ENCODE measurements at places on chromosomes 11 and 22. TPM values are rescaled to one million over a fixed set of nuclear protein-coding genes. Genes with fewer than 3 reads are reported as not detected.

The LRRC55 gene
- not detected for total RNA-seq

The SEC14L2 gene
- total RNA-seq: 24.0 TPM

The TRPT1 gene
- total RNA-seq: 44.4 TPM

GRCh38 chr11:77188633-77189491, 60.8 kb downstream of the MYO7A start:
- no peak for DNase-seq

DNA sequence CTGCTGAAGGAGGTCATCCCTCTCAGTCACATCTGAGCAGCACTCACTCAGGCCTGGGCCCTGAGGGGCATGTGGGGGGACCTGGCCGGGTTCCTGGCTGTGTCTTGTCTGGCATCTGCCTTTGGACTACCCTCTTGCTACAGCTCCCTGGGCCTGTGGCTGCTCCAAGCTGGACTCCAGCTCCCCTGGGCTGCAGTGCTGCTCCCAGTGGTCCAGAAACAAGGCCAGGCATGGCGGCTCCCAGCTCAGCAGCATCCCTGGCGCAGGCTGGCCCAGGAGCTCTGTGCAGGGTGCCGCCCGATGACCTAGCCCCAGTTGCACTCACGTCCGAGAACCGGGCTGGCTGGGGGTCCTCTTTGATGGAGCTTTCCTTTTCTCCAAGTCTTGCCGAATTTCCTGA, 5.3 kb downstream of the CDPF1 start:
- DNase-seq: no peak

GRCh38 chr11:44657836-44658505, 68.8 kb upstream of the TSPAN18 start:
- DNase-seq: no peak

DNA sequence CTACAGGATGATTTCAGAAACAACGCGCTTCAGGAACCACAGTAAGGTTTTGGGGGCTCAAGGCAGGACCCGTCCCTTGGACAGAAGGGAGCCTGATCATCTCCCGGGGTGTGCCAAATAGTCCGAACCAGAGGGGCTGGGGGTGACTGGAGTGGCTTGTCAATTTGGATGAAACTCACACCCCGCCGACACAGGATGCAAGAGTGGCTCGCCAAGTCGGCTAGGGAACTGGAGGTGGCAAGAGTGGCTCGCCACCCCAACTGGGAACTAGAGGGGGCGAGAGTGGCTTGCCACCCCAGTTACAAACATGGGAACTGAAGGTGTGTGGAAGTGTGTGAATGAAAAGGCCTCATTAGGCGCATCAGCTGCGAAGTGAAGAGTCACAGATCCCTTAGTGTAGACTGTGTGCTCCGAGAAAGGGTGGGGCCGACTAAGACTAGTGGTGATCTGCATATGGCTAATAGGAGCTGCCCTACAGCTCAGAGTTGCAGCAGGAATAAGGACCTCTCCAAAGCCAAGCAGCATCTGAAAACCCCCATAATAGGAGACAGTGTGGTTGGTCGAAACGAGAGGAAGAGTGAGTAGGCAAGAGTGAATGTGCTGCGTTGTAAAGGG, 26.6 kb upstream of the CPT1A start:
- DNase-seq: no peak

The SYCE3 gene
- total RNA-seq: not detected

DNA sequence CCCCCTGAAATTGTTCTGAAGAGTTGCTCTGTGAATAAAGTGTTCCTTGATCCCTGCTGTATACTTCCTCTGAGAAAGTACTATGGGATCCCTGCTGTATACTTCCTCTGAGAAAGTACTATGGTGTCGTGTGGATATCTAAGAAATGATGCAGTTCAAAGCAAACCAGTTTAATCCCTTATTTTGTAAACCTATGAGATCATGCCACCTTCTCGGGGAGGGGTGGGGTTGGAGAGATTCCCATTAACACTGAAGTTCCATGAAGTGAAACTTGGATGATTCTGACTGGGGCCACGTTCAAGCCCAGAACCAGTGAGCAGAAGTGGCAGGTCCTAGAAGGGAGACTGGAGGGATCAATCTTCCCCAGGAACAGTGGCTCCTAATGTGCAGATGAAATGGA, 13.0 kb upstream of the TP53AIP1 start:
- no peak for DNase-seq

- DNase-seq: peak; percentile 55
Observed at GRCh38 chr11:36540998-36541397, 26.8 kb upstream of the RAG1 start.

The UBE4A gene
- total RNA-seq: 57.6 TPM

GRCh38 chr22:44137415-44137814, 43.3 kb upstream of the PARVG start:
- DNase-seq: no peak

DNA sequence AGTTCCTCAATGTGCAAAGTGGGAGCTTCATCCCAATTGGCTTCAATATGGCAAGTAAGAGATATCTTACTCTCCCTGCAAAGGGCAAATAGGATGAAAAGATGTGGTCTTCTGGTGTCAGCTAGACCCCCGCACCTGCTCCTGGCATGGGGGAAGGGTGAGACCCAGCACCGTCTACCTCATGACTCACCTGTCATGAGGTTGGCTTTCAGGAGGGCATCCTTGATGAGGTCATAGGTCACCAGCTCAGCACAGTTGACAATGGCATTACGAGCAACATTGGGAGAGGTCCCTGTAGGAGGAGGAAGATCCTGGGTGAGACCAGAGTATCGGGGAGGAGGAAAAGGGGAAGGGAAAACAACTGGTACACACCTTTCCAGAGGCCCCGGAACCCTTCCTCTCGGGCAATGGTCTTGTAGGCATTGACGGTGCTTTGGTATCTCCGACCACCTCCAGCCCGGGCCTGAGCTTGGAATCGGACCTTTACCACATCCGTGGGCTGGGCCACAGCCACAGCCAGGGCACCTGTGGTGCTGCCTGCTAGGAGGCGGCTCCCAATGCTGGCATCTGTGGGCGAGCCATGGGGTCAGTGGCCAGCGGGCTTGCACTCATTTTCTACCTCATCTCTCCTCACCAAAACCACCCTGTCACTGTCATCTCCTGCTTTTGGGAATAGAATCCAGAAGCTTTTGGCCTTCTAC, 6.0 kb downstream of the UCP2 start:
- DNase-seq: no peak

The TYR gene
- total RNA-seq: not detected

GRCh38 chr11:130510407-130511006, 62.1 kb downstream of the ADAMTS15 start:
- no peak for DNase-seq

DNA sequence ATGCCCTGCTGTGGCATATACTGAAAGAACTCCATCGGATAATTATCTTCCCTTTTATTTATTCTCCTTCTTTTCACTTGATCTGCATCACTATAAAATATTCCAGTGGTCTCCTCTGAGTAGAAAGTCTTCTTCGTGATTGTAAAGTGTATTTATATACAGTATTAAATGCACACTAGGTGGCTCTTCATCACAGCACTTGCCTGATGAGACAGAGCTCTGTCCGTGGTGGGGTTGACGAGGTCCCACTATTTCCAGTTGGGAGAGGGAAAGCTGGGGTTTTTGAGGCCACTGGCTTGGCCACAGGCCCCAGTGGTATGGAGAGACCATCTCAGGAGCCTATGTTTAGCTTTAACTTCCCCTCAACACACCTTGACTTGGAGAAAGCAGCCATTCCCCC, 31.6 kb upstream of the ZBTB16 start:
- no peak for DNase-seq

- no peak for DNase-seq
Observed at GRCh38 chr11:117949062-117949461, 19.9 kb upstream of the TMPRSS13 start.

GRCh38 chr11:63769042-63769713, 603 bp upstream of the ZFTA start:
- DNase-seq: no peak

The HEPN1 gene
- total RNA-seq: not detected

The SCGB1C1 gene
- total RNA-seq: not detected

DNA sequence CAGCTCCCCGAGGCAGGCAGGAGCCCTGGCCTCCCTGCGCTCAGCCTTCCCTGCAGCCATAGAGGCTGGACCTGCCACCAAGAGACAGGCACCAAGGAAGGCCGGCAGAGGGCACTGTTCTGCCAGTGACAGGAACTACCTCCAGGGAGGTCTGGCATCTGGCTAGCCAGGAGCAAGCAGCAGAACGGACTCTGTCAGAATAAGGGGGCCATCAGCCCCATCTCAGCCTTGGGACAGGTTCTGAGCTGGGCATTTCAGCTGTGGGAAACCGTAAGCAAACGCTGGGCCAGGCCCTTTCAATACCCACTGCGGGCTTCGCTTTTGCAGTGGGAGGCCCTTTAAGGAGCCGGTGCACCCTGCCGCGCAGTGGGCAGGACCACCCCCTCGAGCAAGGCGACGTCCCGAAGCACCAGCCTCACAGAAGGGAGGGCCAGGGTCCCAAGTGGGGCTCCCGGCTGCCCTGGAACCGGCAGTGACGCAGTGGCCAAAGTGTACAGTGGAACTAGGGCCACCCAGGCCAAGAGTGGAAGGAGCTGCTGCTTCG, 18.2 kb downstream of the IFT27 start:
- peak; percentile 56 for DNase-seq

- no peak for DNase-seq
Observed at GRCh38 chr11:101582989-101583250, 887 bp downstream of the TRPC6 start.

The FERMT3 gene
- total RNA-seq: 1.8 TPM

- DNase-seq: peak; percentile 84
Observed at GRCh38 chr11:16184588-16184987, 171.8 kb downstream of the SOX6 start.

DNA sequence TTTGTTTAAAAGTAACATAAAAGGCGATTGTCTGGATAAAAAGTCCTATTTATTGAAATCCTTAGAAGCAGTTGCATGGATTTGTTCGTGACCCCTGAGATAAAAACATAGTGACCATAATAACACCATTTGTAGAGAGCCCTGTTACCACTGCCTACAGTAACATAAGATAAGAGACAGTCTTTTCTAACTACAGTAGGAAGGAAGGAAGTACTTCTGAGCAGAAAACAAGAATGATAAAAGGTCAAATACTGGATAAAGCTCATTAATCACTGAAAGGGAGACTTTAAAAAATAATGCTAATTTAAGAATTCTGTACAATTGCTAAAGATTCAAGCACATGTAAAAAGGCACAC, 47.1 kb upstream of the SOX6 start:
- DNase-seq: no peak

The MOGAT2 gene
- total RNA-seq: not detected

- DNase-seq: no peak
Observed at GRCh38 chr22:47573141-47573540, 810.7 kb downstream of the TBC1D22A start.
